ENCODE measurements at places on chromosomes 7 and 10. TPM values are rescaled to one million over a fixed set of nuclear protein-coding genes. Genes with fewer than 3 reads are reported as not detected.

WEE2 gene
- total RNA-seq, result not detected

PDK4 gene
- 156 TPM for total RNA-seq

H2BK1 gene
- not detected for total RNA-seq

DNA sequence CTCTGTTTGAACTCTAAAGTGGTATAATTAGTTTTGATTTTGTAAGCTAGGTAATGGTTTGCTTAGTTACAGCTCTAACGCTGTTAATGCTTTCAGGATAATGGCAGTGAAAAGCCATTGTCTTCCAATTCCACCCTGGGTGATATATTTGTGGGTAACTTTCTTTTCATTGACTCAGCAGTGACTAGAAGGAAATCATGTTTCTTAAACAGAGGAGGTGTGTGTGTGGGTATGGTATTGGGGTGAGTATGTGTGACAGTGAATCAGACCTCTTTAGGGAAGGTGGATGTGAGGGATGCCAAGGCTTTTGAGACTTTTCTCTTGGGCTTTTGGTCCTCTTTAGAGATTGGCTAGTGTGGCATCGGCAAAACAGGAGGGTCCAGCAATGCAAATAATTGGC, 13.6 kb downstream of the ENTPD7 start:
- H3K4me1 ChIP-seq, result peaks cover 9% of the 10 kb centered on the region
- H3K27me3 ChIP-seq, result no peaks in the 10 kb centered on the region
- no peak for DNase-seq
- H3K4me3 ChIP-seq, result no peak overlapping the region
- no peak overlapping the region for H3K27ac ChIP-seq
- peaks cover 6% of the 10 kb centered on the region for H3K36me3 ChIP-seq

DNA sequence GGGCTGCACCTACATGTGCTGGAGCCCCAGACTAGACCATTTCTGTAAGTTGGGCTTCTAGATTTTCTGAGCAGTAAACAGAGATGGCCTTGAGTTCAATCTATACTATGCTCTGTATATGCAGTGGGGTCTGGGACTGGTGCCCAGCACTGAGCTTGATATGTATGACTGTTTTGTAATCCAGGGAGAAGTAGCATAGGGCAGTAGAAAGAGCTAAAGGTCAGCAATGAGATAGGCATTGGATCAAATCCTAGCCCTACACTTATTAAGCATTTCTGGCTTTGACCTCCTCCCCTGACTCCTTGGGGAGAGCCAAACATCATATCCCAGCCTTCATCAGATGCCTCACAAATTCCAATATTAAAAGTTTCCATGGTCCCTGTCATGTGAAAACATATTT, 254.6 kb downstream of the TSPAN12 start:
- no peak for DNase-seq
- no peak overlapping the region for H3K4me3 ChIP-seq
- no peak overlapping the region for H3K27ac ChIP-seq
- no peaks in the 10 kb centered on the region for H3K4me1 ChIP-seq

GRCh38 chr7:71389976-71390375, 258.0 kb downstream of the GALNT17 start:
- H3K27ac ChIP-seq, result no peak overlapping the region
- no peaks in the 10 kb centered on the region for H3K4me1 ChIP-seq
- no peak overlapping the region for H3K4me3 ChIP-seq
- no peaks in the 10 kb centered on the region for H3K36me3 ChIP-seq
- H3K27me3 ChIP-seq, result no peaks in the 10 kb centered on the region
- no peak for DNase-seq

DNA sequence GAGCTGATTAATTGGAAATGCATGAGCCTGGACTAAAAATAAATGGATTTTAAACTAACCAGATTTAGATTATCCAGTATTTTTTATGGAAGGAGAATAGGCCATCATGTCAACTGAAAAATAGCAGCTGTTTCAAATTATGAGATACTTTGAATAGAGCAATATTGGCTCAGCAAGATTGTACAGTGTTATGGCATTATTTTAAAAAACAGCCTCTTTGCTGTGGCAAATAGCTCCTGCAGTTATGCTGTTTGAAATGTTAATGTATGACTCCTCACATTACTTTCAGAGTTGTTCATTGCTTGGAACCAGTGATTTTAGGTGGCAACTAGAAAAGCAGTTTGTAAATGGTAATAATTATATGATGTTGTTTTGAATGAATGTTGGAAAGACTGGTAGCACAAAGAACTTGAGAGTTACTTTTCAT, 244.5 kb downstream of the KIAA1217 start:
- no peaks in the 10 kb centered on the region for H3K36me3 ChIP-seq
- no peak overlapping the region for H3K27ac ChIP-seq
- no peak for DNase-seq

GRCh38 chr10:124281666-124282065, 137.1 kb downstream of the OAT start:
- peak; percentile 40 for DNase-seq
- no peaks in the 10 kb centered on the region for H3K4me1 ChIP-seq
- H3K27ac ChIP-seq, result no peak overlapping the region
- no peaks in the 10 kb centered on the region for H3K36me3 ChIP-seq
- H3K27me3 ChIP-seq, result no peaks in the 10 kb centered on the region
- no peak overlapping the region for H3K4me3 ChIP-seq

DNA sequence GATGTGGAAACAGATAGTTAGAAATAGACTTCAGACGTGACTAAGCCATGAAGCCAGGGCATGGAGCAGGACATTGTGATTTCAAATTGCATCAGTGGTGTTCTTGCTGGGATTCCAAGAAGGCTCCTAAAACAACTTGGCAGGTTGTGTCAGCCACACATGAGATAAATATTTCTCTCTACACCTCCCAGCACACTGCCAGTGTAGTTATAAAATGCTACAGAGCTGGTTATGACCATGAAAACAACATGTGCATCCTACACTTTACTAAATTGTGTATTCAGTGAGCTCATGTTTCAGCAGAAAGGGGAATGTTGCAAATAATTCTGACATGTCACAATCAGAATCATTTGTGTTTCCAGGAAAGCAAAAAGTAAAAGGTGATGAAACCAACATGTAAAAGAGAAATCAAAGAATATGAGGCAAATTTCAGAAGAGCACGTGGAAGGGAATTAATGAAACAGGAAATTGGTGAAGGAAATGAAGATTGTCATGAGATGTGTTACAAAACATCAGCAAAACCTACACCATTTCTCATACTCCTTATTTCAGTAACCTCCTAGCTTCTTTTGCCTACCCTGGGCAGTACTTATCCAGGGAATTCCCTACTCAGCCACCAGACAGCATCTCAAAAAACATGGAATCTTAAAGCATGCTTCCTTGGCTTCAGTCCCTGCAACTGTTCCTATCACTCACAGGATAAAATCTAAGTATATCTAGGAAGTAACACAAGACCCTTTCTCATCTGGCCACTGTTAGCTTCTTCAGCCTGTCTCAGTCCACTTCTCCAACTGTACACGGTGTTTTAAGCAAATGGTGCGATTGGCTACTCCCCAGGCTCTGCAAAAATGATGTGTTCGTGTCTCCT, 5.8 kb upstream of the CYP3A7 start:
- H3K27me3 ChIP-seq, result no peaks in the 10 kb centered on the region
- H3K27ac ChIP-seq, result peak overlapping the region; percentile 19
- no peak for DNase-seq
- H3K4me3 ChIP-seq, result no peak overlapping the region

GRCh38 chr10:20970708-20971107, 73.6 kb upstream of the NEBL start:
- H3K36me3 ChIP-seq, result no peaks in the 10 kb centered on the region
- DNase-seq, result no peak

ZNF775 gene
- 4.4 TPM for total RNA-seq

DNA sequence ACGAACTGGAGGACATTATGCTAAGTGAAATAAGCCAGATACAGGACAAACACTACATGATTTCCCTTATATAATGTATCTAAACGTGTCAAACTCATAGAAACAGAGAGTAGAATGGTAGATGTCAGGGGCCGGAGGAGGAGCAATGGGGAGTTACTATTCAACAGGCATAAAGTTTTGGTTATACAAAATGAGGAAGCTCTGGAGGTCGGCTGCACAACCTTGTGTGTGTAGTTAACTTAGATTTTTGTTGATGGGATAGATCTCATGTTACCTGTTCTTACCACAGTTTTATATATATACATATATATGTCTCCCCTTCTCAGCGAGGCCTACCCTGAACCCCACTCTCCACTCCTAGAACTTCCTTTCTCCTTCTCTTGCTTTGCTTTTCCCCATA, 22.4 kb upstream of the TECTB start:
- no peak overlapping the region for H3K4me3 ChIP-seq
- no peaks in the 10 kb centered on the region for H3K27me3 ChIP-seq
- H3K36me3 ChIP-seq, result no peaks in the 10 kb centered on the region

- no peak overlapping the region for H3K27ac ChIP-seq
- no peaks in the 10 kb centered on the region for H3K27me3 ChIP-seq
- DNase-seq, result no peak
- no peak overlapping the region for H3K4me3 ChIP-seq
- H3K4me1 ChIP-seq, result no peaks in the 10 kb centered on the region
These were observed 382.7 kb upstream of the RNF32 start for GRCh38 chr7:156257904-156258303.

GTF2IRD1 gene
- total RNA-seq, result 30.5 TPM

DNA sequence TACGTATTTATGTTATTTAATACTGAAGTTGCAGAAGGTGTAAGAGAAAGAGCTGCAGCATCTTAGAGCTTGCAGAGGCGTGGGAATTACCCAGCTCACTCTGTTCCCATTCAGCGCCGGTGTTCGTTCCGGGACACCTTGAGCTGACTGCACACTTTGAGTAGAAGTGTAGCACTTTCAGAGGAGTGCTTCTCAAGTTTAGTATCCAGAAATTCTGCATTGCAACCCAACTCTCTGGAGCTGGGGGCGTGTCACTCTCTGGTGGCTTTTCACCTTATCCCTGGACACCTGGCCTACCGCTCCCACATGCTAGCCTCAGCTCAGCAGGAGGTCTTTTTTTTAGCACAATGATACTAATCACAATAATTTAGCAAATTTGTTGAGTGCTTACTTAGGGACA, 66.4 kb upstream of the SHH start:
- H3K4me1 ChIP-seq, result no peaks in the 10 kb centered on the region
- no peak overlapping the region for H3K27ac ChIP-seq
- H3K27me3 ChIP-seq, result no peaks in the 10 kb centered on the region

GRCh38 chr10:67926951-67927350, 42.5 kb downstream of the SIRT1 start:
- no peak overlapping the region for H3K4me3 ChIP-seq
- peaks cover 73% of the 10 kb centered on the region for H3K36me3 ChIP-seq
- DNase-seq, result no peak
- H3K4me1 ChIP-seq, result no peaks in the 10 kb centered on the region

HOGA1 gene
- 2.3 TPM for total RNA-seq

ZNF37A gene
- 16.6 TPM for total RNA-seq

DNA sequence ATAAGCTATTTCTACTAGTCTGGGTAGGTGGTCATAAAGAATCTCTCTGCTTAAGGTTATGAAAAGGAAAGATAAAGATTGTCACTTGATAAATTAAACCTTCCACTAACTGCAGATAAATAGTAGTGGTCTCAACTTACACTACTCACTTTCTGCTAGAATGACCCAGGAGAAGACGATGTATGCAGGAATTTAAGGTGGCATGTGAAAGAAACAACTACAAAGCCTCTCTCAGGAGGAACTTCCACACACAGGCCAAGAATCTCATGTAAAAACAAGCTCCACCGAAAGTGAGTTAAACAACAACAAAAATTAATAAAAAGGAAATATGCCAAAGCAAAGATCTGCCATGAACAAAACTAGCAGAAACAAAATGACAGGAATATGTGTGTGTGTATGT, 165.4 kb downstream of the CDC14C start:
- H3K36me3 ChIP-seq, result no peaks in the 10 kb centered on the region
- H3K4me1 ChIP-seq, result no peaks in the 10 kb centered on the region
- H3K27me3 ChIP-seq, result no peaks in the 10 kb centered on the region
- no peak overlapping the region for H3K27ac ChIP-seq

EFCAB10 gene
- total RNA-seq, result 1.6 TPM

GPR37 gene
- 0.96 TPM for total RNA-seq

SOSTDC1 gene
- total RNA-seq, result 3.7 TPM

DNA sequence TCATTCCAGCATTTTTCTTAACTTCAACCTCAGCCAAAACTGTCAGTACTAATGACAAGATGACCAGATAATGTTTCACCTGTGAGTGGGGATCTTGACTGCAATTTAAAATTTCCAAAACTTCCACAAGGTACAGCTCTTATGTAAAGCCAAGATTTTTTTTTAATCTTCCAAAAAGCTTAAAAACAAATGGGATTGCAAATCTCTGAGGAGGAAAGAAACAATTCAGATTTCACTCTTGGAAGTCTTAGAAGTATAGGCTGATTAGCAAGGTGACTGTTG, 90.2 kb downstream of the AGMO start:
- H3K4me3 ChIP-seq, result no peak overlapping the region
- DNase-seq, result no peak
- no peaks in the 10 kb centered on the region for H3K36me3 ChIP-seq
- H3K27ac ChIP-seq, result no peak overlapping the region
- no peaks in the 10 kb centered on the region for H3K27me3 ChIP-seq

DNA sequence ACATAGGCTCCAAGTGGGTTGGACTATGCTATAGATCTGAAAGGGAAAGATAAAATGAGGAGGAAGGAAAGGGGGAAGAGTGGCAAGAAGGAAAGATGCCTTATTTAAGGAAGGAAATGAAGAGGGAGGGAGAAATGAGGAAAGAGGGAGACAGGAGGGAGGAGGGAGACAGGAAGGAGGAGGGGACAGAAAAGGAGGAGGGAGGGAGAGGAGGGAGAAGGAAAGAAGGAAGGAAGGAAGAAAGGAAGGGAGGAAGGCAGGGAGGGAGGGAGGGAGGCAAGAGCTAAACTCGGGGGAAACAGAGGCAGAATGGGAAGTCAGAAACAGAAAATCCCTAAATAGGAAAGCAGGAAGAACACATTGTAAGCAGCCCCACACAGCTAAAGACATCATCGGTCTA, 67.4 kb downstream of the KIAA1549 start:
- no peak for DNase-seq
- no peaks in the 10 kb centered on the region for H3K27me3 ChIP-seq
- H3K4me1 ChIP-seq, result no peaks in the 10 kb centered on the region
- H3K27ac ChIP-seq, result no peak overlapping the region

GRCh38 chr7:114942446-114943175, 20.7 kb downstream of the MDFIC start:
- no peak overlapping the region for H3K27ac ChIP-seq
- peaks cover 20% of the 10 kb centered on the region for H3K4me1 ChIP-seq
- H3K27me3 ChIP-seq, result no peaks in the 10 kb centered on the region
- no peak for DNase-seq

POLD2 gene
- total RNA-seq, result 60.2 TPM

FXYD4 gene
- 1.1 TPM for total RNA-seq

DNA sequence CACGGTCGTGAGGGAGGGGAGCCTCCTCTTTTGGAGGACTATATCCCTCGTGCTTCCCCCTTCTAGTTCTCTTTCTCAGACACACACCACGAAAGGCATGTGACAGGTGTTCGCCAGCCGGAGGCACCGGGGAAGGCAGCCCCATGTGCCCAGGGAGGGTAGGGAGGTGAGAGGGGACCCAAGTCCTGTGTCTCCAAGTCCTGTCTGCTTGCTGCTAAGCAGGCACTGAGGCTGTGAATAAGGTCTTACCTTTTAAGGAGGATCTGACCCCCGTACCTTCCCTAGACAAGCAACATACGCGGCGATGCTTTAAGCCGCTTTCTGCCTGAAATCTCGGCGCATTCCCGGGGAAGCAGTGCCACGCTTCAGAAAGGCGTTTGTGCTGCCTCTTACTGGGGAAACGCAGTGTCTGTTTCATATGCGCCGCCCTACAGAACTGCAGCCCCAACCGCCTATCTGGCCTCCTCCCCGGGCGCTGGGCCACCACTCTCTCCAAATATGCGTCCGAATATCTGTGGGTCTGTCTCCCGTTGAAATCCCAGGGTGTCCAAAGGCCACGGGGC, 770 bp downstream of the PLXNA4 start:
- H3K36me3 ChIP-seq, result no peaks in the 10 kb centered on the region
- peak overlapping the region; percentile 51 for H3K4me3 ChIP-seq
- no peak for DNase-seq

All from upper lobe of right lung (tissue), 1 donor.